OCI-M1 (cell line): ENCODE measurements at places on chromosomes 12 and 14.
A peak's percentile ranks its signal among the peaks of the same experiment; 100 is the strongest.

DNA sequence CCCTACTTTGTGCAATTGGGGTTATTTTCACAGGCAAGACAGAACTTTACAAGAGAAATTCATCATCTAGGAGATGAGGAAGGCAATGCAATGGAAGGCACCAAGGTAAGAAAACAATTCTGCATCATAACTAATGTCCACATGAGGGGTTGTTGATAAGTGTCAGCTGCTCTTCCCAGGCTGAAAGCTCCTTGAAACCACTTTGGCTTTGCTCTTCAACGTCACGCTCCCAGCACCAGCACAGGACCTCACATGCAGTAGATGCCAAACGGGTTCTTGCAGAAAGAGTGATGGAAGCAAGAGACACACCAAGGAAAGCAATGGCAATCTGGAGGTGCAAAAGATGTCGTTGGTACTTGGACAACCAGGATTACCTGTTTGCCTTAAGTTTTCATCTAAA is 485.5 kb downstream of the BCL11B start:
- no peak for DNase-seq

- DNase-seq = no peak
These were observed 123.4 kb downstream of the SLC5A8 start for GRCh38 chr12:101086490-101087135.

GRCh38 chr12:19196959-19197630 is 67.6 kb downstream of the PLEKHA5 start:
- DNase-seq = no peak

GRCh38 chr14:74478996-74479635 is 14.0 kb downstream of the NPC2 start:
- DNase-seq = peak; percentile 0

DNA sequence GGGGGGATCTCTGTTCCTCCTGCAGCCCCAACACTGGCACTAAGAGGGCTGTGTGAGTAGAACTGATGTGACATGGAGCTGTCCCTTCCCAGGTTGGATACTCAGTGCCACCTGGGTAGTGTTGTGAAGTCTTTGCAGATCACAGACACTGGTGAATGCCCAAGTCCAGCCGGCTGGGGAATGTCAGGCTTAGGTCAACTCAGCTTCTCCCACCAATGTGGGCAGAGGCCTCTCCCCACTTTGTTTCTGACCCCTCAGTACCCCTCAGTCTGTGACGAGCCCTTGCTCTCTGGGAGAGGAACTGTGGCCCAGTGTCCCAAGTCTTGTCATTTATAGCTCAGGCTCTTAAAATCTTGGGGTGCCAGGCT is 11.3 kb downstream of the SLC25A29 start:
- no peak for DNase-seq

DNA sequence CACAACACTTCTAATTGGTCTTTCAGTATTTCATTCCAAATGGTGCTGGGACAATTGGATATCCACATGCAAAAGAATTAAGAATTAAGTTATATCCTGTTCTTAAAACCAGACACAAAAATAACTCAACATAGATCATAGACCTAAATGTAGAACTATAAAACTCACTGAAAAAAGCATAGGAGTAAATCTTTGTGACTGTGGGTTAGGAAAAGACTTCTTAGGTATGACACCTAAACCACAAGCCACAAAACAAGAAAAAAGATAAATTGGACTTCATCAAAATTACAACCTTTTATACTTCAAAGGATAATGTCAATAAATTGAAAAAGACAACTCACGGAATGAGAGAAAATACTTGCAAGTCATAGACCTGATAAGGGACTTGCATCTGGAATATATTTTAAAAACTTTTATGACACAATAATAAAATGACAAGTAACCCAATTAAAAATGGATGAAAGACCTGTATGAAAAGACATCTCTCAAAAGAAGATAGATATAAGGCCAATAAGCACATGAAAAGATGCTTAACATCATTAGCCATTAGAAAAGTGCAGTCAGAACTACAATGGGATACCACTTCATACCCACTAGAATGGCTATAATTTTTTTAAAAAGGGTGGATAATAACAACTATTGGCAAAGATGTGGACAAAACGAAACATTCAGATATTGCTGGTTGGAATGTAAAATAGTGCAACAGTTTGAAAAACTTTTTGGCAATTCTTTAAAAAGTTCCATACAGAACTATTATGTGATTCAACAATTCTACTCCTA is 72.5 kb upstream of the SLC38A4 start:
- DNase-seq = no peak

DNA sequence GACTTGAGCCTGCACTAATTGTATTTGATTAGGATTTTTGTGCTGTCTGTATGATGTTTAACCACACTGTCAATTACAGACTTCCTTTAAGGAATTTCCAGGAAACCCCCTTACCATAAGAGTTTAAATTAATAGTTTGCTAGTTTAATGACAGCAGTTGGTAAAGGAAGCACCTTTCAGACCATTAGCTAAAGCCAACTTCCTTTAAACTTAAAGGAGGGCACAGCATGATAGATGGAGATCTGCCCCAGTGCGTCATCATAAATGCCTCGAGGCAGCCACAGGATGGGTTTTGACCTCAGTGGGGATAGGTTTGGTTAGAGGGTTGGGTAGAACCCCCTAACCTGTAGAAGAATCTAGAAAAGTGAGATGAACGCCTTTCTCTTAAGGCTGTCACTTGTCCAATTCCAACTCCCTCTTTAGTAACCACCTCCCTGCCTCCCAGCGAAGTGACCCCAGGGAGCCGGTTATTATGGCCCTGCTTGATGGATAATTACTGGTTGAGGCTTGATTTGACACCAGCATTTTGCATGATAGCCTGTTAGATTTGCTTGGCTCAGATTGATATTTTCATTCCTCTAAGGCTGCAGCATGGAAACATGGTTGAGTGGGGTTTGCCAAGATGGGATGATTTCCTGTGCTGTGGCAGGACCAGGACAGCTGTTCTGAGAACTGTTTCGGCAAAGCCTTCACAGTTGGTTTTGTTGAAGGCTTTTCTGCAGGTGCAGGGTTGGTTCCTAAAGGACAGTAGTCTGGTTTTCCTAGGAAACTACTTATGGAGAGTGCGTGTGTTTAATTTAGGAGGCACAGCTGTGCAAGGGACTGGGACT is 62.7 kb downstream of the CHST11 start:
- no peak for DNase-seq

DNA sequence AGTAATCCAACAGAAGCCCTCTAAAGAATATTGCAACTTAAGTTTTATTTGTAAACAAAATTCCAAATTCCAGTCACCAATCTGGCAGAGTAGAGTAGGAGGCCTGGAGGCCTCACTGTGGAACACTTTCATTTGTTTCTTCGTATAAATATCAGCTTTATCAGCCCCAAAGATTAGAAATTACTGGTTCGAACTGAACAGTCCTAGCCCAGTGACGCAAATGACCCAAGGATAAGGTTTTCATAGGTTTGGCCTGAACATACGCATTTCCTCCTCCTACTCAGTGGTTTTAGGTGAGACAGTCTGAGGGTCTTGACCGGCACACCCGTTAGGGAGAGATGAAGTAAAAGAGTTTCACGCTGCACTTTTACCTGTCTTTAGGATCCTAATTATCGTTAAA is 1.7 kb downstream of the CDC42BPB start:
- DNase-seq = no peak
